ENCODE measurements at places on chromosomes 3 and 15. TPM values are rescaled to one million over a fixed set of nuclear protein-coding genes. Genes with fewer than 3 reads are reported as not detected.

DNA sequence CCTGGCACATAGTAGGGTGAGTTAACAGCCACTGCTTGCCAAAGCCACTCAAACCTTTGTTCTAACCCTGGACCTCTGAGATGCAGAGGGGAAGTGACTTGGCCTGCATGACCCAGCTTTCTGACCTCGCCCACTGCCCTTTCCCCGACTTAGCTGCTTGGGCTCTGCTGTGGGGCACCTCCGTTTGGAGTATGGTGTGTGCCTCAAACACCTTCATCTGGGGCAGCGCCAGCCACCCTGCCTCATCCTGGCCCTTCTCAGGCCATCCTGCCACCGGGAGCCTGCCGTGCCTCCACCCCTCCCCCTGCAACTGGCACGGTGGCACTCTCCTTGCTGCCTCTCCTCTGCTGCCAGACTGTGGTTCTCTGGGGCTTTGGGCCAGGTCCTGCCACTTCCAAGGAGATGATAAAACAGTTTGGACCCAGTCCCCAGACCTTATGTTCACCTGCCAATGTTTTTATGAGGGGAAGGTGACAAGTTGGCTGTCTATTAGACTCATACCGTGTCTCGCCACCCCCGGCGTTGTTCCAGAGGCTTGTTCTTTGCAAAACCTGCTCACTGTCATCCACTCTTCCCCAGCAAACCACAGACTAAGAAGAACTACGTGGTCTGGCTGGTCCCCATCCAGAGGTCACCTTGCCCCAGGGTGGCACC is 32.2 kb downstream of the SLC6A6 start:
- DNase-seq = no peak

Gene UBAP1L
- total RNA-seq = not detected

- no peak for DNase-seq
Measured at GRCh38 chr3:132228923-132229322, 88.3 kb upstream of the ACP3 start.

- DNase-seq = no peak
Measured at GRCh38 chr3:39114456-39114855, 7.0 kb downstream of the TTC21A start.

Gene NRG4
- total RNA-seq = 3.3 TPM

GRCh38 chr3:53238051-53238850 is 17.6 kb downstream of the TKT start:
- DNase-seq = peak; percentile 98

- DNase-seq = peak; percentile 43
Measured at GRCh38 chr15:53811530-53811929, 52.1 kb upstream of the WDR72 start.

DNA sequence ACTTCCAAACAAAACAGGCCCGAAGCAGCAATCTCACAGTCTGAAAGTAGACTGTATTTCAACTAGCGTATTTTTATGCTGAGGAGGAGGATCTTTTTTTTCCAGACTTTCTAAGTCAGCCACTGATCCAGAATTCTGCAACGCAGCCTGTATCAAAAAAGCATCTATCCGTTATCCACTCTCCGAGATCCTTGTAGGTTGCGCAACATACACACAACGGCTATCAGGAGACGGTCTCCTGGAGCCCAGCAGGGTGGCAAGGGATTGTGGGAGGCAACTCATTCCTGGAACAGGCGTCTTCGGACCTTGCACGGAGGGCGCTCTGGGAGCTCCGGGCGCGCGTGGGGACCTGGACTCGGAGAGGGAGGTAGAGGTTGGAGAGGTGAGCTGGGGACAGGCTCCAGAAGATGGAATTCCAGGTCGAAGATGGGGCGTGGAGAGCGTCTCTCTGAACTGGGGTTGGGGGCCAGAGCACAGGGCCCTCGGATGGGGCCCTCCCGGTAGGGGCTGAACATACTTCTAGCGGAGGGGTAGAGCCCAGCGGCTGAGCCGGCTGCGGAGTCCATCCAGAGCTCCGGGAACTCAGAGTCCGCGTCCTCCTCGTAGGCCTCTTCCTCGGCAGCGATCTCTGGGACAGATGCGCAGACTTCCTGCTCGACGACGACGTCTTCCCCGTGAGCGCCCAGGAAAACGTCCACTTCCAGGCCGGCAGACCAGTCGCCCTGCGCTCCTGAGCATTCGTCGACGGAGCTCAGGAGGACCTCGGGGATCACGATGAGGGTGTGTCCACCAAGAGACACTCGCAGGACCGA is 932 bp downstream of the PRR23C start:
- no peak for DNase-seq

Gene AAGAB
- 63.7 TPM for total RNA-seq

Gene HIGD2B
- not detected for total RNA-seq

Gene PDE8A
- total RNA-seq = 11.4 TPM

Gene GRK7
- not detected for total RNA-seq

Gene INKA1
- total RNA-seq = 0.81 TPM

DNA sequence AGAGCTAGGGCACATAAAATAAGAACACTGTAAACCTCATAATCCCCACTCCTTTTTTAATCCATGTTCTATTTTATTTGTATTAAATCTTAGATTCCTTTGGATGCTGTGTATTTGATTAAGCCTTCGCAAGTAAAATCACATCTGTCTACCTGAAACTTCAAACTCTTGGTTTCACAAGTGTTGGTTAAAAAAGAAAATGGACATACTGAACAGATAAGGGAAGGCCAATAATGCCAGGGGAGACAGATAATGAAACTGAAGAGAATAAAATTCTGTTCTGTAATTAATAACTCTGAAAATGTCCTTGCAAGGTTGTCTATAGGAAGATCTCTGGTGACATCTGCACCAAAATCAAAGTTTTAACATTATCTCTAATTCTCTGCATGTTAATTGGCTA is 114.2 kb downstream of the ULK4 start:
- no peak for DNase-seq

Gene REC114
- not detected for total RNA-seq

- DNase-seq = no peak
Measured at GRCh38 chr3:187550446-187550845, 119.7 kb downstream of the SST start.

Gene GRAMD1C
- total RNA-seq = 7.1 TPM

Gene FHIT
- total RNA-seq = 4.8 TPM

- no peak for DNase-seq
Measured at GRCh38 chr3:128452120-128452519, 14.6 kb downstream of the DNAJB8 start.

Gene BCHE
- total RNA-seq = 78.5 TPM

GRCh38 chr15:25743548-25744275 is 119.4 kb downstream of the ATP10A start:
- no peak for DNase-seq

DNA sequence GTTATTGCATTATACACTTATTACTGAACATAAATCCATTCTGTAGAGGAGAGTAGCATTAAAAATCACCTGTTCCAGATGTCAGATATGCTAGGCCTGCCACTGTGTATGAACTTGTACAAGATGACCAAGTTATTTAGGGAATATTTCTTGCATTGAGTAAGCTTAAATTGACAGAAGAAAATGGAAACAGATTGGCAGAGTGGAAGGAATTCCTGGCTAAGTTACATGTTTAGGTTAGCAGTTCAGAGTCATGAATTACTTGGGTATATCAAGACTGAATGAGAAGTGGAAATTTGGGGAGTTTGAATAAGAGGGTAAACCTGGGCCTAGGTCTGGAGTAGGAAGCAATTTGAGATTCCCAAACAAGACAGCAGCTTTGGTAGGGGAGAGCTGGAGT is 44.6 kb downstream of the ARHGAP31 start:
- DNase-seq = no peak

DNA sequence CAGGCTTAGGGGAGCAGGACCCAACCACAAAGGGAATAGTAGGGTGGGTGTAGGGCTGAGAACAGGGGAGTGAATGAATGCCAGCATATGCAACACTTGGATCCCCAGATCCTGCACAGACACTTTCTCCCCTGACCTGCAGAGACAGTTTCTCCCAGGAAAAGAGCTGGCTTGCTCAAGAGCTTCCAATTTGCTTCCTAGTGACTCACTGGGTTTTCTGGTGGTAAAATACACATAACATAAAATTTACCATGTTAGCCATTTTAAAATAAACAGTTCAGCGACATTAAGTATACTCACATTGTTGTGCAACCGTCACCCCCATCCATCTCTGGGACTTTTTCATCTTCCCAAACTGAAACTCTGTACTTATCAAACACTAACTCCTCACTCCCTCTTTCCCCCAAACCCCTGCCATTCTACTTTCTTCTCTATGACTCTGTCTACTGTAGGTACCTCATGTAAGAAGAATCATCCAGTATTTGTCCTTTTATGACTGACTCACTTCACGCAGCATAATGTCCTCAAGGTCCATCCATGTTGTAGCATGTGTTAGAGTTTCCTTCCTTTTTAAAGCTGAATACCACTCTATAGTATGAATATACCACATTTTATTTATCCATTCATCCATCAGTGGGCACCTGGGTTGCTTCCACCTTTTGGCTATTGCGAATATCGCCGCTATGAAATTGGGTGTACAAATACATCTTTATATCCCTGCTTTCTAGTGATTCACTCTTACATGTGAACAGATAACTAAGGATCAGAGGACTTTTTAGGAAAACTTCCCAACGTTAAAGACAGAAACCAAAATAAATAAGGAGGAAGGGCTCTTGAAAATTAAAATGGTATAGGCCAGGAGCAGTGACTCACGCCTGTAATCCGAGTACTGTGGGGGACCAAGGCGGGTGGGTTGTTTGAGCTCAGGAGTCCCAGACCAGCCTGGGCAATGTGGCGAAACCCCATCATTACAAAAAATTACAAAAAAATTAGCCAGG is 95.6 kb upstream of the TJP1 start:
- DNase-seq = no peak

Gene SPRED1
- total RNA-seq = 11.2 TPM

Gene MASP1
- not detected for total RNA-seq

Gene EAF1
- 7.4 TPM for total RNA-seq

Gene OR4M2
- total RNA-seq = not detected
